ENCODE measurements at places on chromosomes 7 and 10.

- peak; percentile 83 for DNase-seq
Measured at GRCh38 chr10:102645741-102646609, 1.7 kb downstream of the TRIM8 start.

DNA sequence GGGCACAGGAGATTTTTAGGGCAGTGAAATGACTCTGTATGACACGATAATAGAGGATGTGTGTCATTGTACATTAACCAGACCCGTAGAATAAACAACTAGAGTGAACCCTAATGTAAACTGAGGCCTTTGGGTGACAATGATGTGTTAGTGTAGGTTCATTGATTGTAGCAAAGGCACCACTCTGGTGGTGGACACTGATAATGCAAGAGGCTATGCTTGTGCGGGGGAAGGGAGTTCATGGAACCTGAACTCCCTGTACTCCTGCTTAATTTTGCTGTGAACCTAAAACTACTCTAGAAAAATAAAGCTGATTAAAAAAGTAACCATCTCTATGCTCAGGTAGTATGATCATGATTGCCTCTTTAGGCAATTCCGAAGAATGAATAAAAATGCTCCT lies 96.3 kb upstream of the VIPR2 start:
- DNase-seq = no peak

DNA sequence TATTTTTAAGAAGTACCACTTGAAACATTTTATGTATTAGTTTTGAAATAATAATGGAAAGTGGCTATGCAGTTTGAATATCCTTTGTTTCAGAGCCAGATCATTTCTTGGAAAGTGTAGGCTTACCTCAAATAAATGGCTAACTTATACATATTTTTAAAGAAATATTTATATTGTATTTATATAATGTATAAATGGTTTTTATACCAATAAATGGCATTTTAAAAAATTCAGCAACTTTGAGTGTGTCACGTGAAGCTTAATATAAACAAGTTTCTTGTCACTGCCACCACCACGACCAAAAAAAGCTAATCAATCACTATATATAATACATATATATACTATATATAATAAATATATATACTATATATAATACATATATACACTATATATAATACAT lies 4.8 kb downstream of the IL6 start:
- no peak for DNase-seq

DNA sequence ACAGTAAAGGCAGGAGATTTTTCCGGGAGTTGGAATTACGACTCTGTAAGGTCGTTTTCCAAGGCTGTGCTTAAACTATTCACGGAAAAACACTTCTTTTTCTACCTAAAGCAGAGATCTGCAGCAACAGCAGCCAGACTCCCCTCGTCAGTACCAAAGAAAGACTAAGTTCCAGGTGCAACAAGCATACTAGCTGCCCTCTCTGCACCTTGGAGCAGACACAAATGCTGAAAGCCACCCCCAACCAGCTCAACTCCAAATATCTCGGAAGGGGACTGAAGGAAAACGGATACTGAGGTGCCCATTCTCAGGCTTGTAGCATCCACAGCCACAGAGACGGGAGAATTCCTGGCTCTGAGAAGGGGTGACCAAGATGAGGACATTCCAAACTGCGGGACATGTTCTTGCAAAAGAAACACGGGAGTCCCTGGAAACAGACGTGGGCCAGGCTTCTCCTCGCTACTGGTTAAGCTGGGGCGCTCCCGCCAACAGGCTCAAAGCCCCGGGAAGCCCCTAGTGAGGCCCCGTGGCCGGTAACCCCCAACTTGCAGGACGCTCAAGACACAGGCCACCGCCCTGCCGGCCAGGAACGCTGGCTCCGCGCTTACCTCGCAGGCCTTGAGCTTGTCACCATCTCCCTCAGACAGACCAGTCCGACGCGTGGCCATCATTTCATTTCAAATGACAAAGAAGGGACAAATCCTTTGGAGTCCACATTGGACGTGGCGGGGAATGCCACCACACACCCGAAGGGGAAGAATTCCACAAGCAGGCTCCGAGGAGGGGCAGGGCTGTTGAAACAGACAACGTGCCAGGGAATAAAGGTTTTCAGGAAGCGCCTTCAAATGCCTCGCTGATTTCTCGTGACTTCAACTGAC lies 2.2 kb downstream of the ARHGAP21 start:
- DNase-seq = no peak

DNA sequence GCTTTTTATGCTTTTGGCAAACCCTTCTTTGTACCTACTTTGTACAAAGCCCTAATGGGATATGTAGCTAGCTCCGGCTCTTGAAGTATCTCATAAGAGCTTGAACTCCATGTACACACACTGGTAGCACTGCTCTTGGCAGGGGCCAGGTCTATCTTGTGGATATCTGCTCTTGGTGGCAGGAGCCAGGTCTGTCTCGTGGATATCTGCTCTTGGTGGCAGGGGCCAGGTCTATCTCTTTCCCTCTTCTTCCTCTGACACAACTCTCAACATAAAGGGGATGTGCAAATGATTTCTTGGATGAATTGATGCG lies 91.9 kb downstream of the WNT2 start:
- DNase-seq = no peak

DNA sequence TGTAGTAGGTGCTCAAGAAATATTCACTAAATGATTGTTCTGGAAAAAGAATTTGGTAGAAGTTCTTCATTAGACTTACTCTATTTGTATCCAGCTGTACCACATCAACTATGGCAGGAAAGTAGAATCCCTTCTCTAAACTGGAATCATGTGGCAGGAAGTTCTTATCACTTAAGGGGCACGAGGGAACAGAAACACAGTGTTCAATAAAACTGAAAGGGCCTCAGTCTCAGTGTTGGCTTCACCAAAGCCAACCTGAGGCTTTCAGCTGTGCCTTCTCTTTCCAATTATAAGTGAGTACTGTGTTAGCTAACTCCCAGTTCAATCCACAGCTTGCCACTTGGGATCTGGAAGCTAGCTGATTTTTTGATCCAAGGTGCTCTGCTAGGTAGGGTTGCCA lies 257.6 kb upstream of the LRGUK start:
- no peak for DNase-seq

GRCh38 chr7:89023877-89024276 lies 228.3 kb upstream of the TEX47 start:
- no peak for DNase-seq

GRCh38 chr7:28267012-28267411 lies 86.4 kb upstream of the JAZF1 start:
- DNase-seq = no peak

DNA sequence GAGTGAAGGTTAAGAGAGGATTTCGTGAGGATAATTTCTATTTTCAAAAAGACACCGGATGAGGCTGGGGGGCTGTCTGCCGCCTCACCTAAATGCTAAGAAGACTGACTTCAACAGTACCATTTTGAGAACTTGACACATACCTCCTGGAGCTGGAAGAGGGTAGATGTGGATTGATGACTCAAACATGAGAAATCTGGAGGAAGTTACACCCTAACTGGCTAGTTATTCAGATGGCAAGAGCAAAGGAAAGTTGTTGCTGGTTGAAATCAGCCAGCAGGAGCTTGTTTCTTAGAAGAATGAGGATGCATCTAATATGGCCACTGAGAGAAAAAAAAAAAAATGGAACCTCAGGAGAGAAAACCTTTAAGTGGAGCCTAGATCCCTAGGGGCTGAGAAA lies 76.2 kb upstream of the KIAA1217 start:
- DNase-seq = no peak

- DNase-seq = no peak
Measured at GRCh38 chr7:55464422-55464821, 99.3 kb downstream of the LANCL2 start.

DNA sequence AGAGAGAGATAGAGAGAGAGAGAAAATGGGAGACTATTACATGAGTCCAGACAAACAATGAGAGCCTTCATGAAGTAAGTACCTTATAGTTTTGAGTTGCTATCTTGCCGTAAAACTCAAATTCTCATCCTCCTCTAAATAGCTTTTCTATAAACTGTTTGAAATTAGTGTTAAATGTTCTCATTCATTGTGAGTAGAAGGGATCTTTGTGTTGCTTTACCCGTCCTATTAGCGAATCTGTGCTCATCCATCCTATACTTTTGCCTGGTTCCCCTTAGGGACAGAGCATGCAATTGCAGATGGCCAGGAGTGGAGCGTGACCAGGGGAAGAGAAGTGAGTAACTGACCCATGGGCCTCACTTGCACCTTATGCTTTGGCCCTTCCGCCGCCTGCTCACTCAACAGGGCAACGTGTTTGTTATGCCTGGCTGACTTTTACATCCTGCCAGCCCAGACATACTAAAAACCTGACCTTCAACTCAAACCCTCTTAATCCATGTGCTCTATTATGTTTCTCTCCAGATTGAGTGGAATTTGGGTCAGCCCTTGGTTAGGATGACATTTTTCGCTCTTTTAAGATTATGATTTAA lies 244.2 kb upstream of the YAE1 start:
- no peak for DNase-seq

DNA sequence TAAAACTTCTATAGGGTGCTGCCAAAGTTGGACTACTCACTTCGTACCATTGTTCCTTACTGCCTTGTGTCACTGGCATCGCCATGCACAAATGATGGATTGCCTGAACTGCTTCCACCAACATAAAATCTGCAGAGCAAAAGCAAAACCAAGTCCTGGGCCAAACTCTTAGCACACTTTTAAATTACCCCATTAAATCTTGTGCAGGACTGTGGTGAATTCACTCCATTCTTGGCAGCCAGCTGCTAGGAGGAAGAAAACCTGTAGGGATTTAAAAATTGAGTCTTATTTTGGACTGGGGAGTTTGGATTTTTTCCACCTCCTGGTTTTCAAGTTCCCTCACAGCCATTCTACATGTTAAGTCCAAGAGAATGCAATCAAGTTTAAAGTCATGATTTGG lies 646.9 kb downstream of the SORCS3 start:
- DNase-seq = no peak

- DNase-seq = no peak
Measured at GRCh38 chr7:78225534-78225933, 427.0 kb downstream of the PHTF2 start.

DNA sequence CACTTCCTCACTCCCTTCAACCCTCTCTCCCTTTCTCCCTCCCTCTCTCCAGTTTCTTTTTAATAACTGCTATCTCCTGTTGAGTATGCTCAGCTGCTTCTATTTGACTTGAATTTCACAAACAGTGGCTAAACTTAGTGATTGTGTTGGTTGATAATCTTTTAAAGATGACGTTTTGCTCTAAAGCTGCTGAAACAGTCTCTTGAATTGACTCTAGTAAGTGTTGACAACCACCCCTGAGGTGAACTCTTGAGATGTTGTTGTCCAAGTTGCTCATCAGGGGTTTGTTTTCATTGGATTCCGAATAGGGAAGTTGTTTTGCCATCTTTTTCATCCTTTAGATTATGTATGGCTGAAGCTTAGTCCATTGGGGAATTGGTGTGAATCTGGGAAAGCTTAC lies 176.2 kb downstream of the TWIST1 start:
- DNase-seq = no peak

DNA sequence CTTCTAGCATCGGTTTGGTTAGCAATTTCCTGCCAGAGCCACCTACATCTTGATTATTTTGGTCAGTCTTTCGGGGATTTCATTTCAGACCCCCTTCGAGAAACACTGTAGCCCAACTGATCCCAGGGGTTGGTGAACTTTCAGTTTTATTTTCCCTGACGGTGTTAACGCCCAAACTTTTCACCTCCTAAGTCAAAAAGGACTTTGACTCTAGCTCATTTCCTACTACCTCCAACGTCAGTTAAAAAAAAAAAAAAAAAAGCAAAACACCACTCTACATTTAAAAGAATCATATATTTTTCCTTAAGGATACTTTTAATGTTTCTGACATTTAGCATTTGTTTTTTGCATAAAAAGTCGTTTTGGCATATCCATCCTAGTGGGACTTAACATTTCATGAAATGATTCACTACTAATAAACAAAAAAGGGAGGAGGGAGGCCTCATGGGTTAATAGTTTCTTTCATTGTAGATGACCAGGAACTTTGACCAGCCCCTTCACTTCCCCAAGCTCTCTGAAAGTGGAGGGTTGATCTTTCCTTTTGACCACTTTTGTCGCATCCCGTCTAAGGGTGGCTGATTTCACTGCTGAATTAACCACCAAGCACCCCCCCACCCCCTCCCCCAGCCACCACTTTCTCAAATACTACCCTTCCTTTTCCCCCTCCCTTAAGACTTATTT lies 764 bp upstream of the TCF7L2 start:
- DNase-seq = no peak

DNA sequence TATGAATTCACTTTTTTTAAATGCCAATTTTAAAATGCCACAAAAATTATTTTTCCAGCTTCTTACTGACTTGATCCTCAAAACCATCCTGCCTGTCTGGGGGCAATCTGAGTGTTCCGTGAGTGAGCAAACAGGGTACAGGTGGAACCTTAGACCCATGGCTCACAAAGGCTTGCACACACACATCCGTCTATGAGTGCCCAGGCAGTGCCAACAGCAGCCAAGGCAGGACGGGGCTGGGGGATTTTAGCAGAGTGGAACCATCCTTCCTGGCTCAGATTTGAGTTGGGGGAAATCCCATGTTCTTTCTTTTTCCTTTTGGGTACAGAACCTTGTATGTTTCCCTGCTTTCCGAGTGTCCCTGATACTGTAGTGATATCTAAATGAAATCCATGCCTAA lies 377.7 kb upstream of the MGMT start:
- DNase-seq = no peak

DNA sequence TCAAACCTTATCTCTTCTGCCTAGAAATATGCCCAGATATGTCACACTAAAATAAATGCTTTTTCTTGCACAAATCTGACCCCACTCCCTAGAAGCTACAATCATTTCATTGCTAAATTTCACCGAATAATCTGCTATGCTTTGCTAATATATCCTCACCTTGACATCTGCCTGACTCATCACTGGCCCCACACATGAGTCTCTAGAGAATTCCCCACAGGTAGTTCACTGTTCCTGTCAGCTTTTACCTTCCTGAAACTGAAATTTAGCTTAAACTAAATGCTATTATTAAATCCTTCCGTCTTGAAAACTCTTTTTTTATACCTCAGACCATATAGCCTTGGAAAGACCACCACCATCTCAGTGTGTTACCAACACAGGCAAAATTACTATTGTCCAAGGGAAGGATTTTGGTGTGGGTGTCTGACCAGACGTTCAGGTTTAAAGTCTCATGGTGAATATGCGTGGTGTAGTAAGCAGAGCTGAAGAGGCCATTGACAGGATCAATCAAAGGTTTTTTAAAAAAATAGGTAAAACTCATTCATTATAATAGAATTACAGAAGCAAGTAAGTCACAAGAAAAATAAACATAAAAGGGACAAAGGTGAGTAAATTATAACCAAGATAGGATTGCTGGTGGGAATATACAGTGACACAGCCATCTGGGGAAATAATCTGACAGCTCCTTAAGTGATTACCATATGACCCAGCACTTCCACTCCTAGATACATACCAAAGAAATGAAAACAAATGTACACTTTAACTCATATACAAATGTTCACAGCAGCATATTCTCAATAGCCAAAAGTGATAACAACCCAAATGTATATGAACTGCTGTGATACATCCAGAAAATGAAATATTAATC lies 173.5 kb downstream of the KMT2E start:
- no peak for DNase-seq

- DNase-seq = peak; percentile 50
Measured at GRCh38 chr10:122267849-122268737, 3.0 kb upstream of the BTBD16 start.

GRCh38 chr10:102675011-102675665 lies 30.9 kb downstream of the TRIM8 start:
- no peak for DNase-seq
